ENCODE measurements at places on chromosomes 4 and X.

DNA sequence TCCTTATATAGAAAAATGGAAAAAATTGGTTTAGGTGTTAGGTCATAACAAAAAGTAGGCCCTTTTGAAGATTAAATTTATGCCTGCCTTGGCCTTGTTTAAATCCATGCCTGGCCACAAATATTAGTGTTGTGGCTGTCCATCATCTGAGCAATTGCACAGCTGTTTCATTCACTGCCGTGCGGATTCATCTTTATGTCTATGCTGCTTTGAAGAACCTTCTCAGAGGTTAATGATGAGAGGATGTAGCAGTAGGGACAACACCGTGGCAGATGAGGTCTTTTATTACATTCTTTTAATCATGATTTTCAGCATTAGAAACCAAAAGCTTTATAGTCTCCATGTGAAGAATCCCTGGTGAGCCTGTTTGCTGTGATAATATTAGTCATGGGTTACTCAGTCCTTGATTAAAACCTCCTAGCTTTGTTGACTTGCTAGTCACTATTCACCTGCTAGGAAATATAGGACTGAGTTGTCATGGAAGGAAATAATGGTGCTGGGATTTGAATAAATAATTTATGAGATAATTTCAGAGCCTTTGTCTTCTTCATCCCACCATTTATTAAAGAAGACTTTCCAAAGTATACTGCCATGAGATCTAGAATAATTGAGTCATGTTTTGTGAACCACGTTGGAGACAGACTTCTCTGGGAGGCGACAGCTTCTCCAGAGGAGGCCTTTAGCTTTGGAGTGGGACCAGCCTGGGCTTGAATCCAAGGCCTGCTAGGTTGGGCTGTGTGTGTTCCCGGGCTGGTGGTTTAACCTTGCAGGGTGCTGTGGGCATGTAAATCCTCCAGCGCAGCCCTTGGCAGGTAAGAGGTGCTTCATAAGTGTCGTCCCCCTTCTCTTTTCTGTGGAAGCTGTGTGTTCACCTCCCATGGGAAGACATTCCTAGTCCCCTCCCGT lies 53.5 kb downstream of the PTTG2 start:
- no peak for DNase-seq

DNA sequence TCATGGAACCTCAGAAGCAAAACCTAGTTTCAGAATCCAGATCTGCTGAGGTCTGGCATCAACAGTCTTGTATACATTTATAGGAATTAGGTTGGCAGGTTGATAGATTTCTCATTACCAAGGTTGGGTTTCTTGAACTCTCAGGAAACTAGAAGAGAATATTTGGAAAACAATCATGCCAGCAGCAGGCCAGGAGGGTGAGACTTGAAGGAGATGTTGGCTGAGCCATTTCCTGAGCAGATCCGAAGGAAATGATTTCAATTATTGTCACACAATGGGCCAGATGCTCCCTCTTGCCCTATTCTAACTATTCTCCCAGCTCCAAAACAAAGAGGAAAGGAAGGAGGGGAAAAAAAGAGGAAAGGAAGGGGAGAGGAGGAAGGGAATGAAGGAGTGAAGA lies 45.2 kb downstream of the SHROOM4 start:
- DNase-seq, result no peak

DNA sequence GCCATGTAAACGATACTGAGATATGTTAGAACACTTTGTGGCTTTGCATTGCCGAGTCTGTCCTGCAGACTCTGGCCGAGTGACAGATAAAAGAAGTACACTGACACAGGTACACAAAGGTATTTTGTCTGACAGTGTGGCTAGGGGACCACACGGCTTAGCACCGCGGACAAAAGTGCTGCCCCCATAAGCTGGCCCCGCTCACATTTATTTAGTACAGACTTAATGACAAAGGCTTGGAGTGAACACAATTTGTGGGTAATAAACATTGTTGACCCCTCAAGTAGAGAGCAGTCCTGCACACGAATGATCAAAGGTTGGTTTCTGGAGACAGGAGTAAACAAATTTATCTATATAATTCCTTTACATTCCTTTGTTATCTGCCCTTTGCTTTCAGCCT lies 976.8 kb downstream of the TRAM1L1 start:
- no peak for DNase-seq

DNA sequence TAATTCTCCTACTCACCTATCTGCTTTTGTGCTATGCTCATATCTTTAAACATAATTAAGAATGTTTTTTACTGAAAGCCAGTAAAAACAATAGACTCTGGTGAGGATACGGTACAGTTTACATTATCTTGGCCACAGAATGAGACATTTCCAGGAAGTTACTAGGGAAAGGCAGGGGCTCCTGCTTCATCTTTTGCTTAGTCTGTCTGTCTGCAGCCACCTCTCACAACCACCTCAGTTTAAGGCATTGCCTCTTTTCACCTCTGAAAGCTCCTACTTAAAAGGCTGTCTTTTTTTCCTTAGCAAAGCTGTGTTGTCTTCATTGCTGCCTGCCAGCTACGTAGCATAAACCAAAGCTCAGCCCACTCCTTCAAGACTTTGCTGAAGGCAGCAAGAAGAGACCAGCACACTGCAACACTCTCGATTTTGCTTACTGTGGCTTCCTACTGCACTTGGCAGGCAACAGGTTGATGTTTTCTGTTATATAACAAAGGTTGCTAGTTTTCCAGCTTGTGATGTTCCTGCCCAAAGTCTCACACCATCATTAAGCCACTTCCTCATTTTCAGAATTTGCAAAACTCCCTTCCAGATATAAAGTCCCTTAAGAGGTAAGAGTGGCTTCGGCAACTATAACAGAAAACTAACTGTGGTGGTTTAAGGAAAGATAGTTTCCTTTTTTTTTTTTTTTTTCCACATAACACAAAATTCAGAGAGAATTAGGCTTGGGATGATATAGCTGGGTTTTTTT lies 432.9 kb downstream of the GRXCR1 start:
- no peak for DNase-seq

- DNase-seq, result no peak
These were observed 1230.4 kb downstream of the PCDH18 start for GRCh38 chr4:136301749-136302495.

DNA sequence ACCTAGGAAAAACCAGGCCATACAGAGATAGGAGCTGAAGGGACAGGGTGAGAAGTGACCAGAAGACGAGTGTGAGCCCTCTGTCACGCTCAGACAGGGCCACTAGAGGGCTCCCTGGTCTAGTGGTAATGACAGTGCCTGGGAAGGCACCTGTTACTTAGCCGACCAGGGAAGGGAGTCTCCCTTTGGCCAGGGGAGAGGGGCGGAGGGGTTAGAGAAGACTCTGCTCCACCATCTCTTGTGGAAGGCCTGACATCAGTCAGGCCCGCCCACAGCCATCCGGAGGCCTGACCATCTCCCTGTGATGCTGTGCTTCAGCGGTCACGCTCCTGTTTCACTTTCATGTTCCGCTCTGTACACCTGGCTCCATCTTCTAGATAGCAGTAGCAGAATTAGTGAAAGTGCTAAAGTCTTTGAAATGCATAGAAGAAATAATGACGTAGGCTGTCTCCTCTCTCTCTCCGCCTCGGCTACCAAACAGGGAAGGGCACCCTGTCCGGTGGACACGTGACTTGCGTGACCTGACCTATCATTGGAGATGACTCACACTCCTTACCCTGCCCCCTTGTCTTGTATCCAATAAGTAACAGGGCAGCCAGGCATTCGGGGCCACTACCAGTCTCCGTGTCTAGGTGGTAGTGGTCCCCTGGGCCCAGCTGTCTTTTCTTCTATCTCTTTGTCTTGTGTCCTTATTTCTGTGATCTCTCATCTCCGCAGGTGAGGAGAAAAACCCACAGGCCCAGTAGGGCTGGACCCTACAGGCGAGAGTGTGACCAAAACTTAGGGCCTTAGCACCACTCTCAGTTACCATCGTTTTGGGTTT lies 26.7 kb downstream of the HTT-AS start:
- peak; percentile 32 for DNase-seq

GRCh38 chr4:174209341-174209740 lies 74.1 kb downstream of the FBXO8 start:
- DNase-seq, result no peak

GRCh38 chrX:132775263-132775823 lies 183.1 kb downstream of the HS6ST2 start:
- no peak for DNase-seq

GRCh38 chr4:827209-828081 lies 1.5 kb upstream of the CPLX1 start:
- DNase-seq, result no peak

GRCh38 chr4:149202117-149202516 lies 613.5 kb downstream of the IQCM start:
- no peak for DNase-seq

DNA sequence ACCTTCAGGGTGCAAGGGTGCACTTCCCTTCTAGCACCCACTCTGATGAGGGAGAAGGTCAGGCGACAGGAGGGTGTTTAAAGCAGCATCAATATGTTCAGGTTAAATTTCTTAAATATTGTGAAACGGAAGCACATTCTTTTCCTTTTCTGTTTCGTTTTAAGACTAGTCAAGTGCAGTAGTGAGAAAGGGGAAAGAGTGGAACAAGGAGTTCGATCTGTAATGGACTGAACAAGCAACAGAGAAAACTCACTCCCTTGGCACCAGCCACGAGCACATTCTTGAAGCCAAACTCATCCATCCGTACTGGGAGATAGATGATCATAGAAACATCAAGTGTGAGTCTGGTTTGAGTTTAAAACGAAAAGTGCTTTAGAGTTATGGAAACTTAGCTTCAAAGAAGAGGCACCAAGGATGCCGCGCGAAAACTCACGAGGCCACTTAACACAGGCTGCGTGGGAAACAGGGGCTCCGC lies 815 bp downstream of the FAM53A start:
- DNase-seq, result no peak

DNA sequence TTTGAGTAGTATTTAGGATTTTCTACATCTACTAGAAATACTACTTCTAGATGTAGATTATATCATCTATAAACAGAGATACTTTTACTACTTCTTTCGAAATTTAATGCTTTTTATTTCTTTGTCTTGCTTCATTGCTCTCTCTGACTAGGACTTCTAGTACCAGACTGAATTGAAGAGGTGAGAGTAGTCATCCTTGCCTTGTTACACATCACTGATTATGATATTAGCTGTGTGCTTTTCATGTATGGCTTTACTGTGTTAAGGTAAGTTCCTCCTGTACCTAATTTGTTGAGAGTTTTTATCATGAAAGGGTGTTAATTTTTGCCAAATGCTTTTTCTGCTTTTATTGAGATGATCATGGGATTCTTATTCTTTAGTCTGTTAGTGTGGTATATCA lies 19.6 kb upstream of the IL2 start:
- DNase-seq, result no peak

DNA sequence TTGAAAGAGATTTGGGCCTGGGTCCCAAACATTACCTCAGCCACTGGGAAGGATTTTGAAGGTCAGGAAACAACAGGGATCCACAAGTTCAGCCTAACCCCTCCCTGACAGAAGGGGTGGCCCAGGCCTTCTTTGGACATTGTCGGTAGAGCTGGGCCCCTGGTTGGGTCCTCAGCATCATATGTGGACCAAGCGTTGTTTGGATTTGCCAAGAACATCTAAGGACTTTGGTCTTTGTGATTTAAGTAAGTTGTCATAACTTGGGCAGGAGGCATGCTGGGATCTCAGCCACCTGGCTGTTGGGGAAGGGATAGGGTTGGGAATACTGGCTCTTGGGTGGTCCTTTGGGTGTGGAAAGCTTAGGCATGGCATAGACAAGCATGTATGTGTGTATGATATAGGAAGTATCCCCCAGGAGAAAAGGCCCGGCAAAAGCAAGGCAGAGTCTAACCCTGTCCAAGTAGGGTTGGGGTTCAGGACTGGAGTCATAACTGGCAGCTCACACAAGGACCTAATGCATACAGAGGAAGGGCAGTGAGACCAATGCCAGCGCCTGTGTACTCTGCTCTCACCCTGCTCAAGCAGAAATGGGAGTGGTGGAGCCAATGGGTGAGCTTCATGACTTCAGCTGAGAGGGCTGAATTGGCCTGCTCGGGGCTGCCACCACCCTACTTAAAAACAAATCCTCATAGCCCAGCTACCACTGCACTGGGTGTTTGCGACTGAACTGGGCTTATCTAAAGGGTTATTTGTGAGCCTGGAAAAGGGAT lies 102.8 kb downstream of the RTL5 start:
- no peak for DNase-seq

- no peak for DNase-seq
These were observed 60.6 kb downstream of the RPS6KA3 start for GRCh38 chrX:20205927-20206708.

DNA sequence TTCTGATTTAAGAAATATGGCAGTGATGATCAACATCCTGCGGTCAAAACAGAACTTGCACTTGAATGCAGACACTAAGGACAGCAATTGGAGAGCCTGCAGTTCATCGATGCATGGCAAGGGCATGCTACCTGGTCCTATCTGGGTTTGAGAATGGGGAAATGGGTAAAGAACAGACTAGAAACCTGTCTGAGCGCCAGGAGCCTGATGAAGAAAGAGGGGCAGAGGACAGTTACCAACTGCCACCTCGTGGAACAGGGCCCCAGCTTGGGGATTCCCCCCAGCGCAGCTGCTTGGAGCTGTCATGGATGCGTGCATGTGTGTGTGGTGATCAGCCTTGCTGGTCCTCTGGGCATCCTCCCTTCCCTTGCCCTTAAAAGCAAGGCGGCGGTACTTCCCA lies 30.2 kb upstream of the NKRF start:
- no peak for DNase-seq

GRCh38 chr4:148780426-148781005 lies 338.3 kb upstream of the NR3C2 start:
- DNase-seq, result no peak

GRCh38 chrX:53594354-53594753 lies 92.2 kb downstream of the HUWE1 start:
- no peak for DNase-seq

GRCh38 chr4:1855333-1856070 lies 454 bp downstream of the LETM1 start:
- DNase-seq, result no peak

DNA sequence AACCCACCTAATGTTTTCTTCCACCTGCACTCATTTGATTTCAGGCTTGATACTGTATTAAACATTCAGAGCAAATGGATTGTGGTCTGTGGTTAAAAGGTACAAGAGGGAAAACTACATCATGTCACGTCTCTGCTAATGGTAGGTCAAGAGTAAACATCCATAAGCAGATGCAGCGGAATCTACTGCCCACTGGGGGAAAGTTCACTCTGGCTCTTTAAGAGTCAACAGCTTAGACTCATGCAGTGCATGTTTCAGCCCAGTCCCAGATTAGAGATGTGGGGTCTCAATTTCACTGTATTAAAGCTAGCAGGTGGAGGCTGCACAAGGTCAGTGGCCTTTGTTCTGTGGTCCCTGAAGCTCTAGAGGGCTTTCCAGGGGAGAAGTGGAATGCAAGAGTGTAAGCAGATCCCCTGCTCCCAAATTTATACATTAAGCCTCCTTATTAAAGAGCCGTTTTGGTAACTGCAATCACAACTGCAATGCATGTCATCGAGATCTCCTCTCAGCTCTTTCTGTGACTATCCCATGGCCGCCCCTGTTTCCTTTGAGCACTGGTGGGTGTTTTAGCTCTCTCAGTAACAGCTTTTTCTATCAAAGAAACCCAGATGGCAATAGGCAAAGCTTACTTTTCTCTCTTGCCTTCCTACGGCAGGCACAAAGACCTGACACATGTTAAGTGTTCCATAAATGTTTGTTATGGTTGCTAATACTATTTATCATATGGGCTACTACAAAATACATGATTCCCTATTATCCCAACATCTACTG lies 53.4 kb downstream of the LDB2 start:
- no peak for DNase-seq

GRCh38 chr4:179989975-179990374 lies 2253.2 kb upstream of the TENM3 start:
- no peak for DNase-seq
